ENCODE measurements at places on chromosomes 11 and 22.
A peak's percentile ranks its signal among the peaks of the same experiment; 100 is the strongest.

DNA sequence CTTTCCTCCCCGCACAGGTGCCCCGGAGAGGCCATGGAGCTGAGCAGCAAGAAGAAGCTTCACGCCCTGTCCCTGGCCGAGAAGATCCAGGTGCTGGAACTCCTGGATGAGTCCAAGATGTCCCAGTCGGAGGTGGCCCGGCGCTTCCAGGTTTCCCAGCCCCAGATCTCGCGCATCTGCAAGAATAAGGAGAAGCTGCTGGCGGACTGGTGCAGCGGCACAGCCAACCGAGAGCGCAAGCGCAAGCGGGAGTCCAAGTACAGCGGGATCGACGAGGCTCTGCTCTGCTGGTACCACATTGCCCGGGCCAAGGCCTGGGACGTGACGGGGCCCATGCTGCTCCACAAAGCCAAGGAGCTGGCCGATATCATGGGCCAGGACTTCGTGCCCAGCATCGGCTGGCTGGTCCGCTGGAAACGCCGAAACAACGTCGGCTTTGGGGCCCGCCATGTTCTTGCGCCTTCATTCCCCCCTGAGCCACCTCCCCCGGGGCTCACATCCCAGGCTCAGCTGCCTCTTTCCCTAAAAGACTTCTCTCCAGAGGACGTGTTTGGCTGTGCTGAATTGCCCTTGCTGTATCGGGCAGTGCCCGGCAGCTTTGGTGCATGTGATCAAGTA is 1.3 kb downstream of the TIGD3 start:
- DNase-seq = no peak

GRCh38 chr22:27110665-27111451 is 453.5 kb downstream of the MIAT start:
- DNase-seq = no peak

GRCh38 chr11:122751292-122752070 is 86.8 kb upstream of the CRTAM start:
- no peak for DNase-seq

- DNase-seq = no peak
Observed at GRCh38 chr11:12517306-12517705, 139.9 kb downstream of the PARVA start.

- DNase-seq = peak; percentile 64
Observed at GRCh38 chr11:126310200-126310991, 6.5 kb downstream of the DCPS start.

- no peak for DNase-seq
Observed at GRCh38 chr11:72947229-72947628, 133.0 kb downstream of the ATG16L2 start.

DNA sequence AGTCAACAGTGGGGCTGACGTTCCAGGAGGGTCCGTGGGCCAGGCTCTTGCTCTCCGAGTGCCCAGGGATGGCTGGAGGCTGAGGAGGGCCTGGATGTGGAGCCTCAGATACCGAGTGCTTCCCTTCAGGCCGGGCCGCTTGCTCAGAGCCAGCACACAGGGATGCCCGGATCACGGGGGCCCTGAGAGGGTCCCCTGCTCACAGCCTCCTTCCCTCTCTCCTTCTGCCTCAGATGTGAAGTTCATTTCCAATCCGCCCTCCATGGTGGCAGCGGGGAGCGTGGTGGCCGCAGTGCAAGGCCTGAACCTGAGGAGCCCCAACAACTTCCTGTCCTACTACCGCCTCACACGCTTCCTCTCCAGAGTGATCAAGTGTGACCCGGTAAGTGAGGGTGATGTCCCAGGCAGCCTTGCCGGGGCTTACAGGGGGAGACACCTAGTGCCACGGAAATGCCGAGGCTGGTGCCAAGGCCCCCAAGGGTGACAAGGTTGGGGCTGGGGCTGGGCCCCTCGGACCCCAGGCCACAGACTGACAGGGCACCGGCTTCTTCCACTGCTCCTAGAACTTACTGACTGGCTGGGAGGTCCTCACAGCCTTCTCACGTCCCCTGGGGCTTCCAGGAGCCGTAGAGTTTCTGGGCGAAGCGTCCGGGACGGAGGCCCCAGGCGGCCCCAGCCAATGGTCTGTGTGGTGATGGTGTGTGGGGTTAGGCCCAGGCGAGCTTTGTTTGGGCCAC is 7.0 kb downstream of the CCND1 start:
- DNase-seq = no peak

GRCh38 chr11:3905080-3905953 is 49.9 kb downstream of the STIM1 start:
- DNase-seq = peak; percentile 85

GRCh38 chr11:120208001-120208441 is 2.8 kb upstream of the OAF start:
- DNase-seq = no peak

DNA sequence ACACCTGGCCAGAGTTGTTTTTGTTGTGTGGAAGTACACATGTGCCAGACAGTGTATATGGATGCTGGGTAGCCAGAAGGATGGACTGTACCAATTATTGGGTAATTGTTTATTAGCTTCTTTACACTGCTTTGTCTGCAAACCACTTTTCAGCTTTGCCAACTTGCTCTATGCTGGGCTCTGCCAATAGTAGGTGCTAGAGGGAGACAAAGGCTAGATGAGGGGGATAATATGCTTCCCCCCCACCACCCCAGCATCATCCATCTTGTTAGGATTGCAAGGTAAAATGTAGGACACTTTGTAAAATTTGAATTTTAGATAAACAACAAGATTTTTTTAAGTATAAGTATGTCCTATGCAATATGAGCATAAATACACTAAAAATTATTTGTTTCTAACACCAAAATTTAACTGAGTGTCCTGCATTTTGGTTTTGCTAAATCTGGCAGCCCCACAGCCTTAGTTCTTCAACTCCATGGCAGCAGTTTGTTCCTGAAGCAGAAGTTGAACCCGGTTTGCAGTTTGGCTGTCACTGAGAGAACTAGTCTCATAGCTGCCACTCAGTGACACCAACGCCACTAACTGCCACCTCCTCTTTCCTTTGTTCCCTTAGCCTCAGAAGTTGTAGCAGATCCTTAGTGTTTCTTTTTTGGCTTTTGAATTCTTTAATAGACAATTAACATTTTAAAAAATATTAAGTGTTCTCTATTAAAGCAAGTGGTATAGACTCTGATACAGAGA is 78.8 kb downstream of the CCDC81 start:
- DNase-seq = no peak

DNA sequence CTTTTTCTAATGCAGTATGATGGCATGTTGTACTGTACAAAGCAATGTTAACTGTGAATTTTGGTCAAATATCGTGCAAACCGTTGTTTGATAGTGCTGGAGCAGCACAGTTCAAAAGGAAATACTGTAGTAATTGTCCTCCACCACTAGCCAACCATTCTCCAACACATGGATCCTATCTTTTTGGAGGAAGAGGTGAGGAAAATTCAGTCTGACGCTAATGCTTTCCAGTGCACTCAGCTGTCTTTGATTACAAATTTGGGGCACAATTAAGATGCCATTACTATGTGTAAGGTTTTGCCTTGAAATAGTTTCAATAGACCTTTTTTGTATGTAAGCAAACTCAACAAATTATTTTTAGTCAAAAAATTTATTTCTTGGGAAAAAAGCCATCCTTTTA is 240.5 kb upstream of the CCDC179 start:
- DNase-seq = no peak

DNA sequence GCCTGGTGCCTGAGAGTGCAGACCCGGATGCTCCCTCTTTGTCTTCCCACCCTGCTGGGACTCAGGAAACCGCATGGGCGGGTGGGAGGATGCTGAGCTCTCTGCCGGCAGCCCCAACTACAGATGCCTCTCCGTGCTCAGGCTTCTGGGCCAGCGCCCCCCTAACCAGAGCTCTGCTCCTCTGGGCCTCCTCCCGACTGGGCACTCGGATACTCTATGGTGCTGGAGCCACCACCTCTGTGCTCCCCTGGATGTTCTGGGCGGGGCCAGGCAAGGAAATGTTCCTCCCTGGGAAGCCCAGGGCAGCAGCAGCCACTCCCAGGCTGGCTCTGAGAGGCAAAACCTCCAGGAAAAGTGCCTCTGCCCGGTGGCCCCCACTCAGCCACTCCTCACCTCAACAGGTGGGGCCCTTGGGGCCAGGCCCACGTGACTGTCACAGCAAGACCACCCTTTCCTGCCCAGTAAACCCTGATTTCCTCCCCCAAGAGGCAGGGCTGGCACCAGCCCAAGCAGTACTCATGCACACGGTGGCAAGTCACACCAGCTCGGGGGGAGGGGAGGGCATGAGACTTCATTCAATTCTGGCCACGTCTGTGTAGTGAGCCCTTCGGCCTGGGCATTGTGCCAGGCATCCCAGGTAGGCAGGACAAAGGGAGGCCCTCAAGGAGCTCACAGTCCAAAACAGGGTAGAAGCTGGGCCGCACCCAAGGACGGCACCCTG is 54.7 kb upstream of the TCF20 start:
- DNase-seq = no peak

DNA sequence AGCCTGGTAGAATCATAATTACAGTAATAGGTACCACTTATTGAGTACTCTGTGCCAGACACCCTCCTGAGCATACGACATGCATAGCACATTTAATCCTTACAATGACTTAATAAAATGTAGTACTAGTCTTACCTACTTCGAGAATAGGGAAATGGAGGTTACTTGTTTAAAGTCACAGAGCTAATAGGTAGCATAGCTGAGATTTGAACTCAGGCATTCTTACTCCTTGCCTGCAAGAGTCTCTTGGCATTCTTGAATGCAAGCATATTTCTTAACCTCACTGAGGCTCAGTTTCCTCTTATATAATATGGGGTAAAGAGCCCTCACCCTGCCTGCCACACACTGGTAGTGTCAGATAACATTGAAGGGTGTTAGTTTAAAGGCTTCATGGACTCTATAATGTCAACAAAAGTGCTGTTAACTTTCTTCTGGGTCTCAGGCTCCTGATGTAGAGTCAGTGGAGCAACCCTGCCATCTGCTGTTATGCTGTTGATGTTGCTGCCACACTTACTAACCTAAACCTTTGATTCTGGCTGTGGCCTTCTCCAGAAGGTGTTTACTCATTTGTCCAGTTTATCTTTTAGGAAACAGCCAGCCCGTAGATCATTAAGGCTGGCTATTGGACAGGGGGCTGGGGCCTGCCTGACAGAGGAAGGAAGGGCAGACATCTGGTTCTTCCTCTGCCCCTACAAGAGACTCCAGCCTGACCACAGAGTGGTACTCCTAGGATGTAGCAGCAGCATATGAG is 18.9 kb downstream of the LIMK2 start:
- peak; percentile 61 for DNase-seq

DNA sequence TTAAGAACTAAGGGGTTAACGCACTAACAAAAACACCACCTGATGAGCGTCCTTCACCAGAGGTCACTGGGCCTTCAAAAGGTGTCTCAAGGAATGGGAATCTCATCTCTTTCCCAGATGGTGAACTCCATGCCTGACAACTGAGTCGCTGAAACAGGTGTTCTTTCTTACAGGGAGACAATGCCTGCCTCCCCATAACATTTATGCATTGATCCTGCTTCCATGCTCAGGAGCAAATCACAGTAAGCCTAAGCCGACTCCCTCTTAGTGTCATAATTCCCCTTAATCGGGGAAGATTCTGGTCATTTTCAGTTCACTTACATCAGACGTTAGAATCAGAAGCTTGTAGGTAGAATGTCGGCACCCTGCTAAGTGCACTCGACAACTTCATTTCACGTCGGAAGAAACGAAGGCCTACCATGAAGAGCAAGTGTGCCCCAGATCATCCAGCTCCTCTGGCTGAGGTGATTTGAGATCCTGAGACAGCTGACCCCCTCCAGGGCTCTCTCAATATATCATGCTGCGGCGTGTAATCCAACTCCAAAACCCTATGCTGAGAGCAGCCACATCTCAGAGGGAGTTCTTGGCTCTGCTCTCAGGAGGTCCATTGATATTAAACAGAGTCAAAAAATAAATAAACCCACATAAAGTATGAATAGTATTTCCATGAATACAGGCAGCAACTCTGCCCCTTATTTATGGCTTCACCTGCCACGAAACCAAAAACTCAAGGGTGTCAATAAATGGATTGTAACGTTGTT is 163.1 kb downstream of the LARGE1 start:
- DNase-seq = no peak

DNA sequence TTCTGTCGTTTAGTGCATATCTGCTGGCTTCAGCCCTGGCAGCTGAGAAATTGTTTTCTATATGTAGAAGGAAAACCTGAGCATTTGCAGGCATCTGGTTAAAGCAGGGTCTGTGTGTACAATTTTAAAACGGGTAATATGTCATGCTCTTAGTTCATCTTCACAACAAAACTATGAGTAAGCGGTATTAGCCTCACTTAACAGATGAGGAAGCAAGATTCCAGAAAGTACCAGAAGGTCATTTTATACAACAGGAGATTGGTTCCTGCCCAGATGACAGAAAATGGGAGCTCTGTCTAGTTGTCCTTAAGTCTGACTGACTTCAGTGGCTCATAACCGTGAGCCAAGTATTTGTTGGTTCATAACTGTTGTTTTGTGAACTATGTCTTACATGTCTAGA is 1.1 kb downstream of the TIMM10B start:
- no peak for DNase-seq

- DNase-seq = no peak
Observed at GRCh38 chr22:43289976-43290721, 53.0 kb downstream of the SCUBE1 start.

DNA sequence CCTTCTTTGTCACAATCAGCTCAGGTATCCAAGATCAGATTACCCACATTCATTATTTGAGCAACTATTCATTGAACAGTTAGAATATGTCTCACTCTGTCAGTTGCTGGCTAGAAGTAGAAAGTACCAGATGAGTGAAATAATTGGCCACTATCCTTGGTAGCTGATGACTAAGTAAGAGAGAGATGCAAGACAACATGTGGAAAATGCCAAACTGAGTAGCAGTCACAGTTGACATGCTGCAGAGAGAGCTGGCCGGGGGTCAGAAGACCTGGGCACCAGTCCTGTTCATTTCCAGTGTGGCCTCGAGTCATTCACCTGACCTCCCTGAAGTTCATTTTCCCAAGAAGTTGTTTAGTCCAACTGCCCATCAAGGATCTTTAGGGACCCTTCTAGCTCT is 22.5 kb upstream of the SMIM35 start:
- no peak for DNase-seq

DNA sequence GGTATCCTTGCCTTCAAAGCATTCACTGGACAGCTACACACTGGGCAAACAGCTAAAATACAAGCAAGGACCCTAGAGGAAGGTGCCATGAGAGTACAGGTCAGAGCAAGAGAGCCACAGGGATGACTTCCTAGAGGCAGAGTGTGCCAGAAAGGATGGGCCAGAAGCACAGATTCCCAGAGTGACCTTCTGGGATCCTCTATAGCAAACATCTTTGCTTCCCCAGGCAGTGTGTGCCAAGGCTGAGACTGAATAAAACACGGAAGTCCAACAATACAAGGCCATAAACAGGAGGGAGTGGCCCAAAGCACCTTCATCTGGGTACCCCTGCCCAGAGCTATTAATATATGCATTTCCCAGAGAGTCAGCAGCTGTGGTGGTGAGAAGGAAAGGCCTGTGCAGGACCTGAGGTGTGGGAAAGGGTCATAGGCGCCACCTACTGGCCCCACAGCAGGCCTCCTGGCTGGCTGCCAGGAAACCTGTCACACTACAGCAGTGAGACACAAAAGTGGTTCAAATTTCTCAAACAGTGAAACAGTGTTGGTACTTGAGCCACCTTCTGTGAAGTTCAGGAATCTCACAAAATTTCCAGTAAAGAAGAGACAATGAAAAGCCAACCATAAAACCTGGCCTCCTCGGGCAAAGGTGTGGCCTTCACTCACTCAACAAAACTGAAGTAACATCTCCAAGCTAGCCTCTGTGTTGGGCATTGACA is 20.3 kb downstream of the CLPB start:
- peak; percentile 71 for DNase-seq

GRCh38 chr11:12381875-12382274 is 4.5 kb downstream of the PARVA start:
- no peak for DNase-seq

Measured in CD4-positive, alpha-beta T cell treated with Interleukin-15 for 4 hours (primary cell).